ENCODE measurements at places on chromosomes 5 and 9.
A peak's percentile ranks its signal among the peaks of the same experiment; 100 is the strongest.

- DNase-seq: peak; percentile 3
These were observed 18.4 kb upstream of the F2RL2 start for GRCh38 chr5:76641514-76642120.

- no peak for DNase-seq
These were observed 244.5 kb downstream of the PLK2 start for GRCh38 chr5:58215364-58215763.

GRCh38 chr5:6590581-6590980 is 42.3 kb downstream of the NSUN2 start:
- no peak for DNase-seq

DNA sequence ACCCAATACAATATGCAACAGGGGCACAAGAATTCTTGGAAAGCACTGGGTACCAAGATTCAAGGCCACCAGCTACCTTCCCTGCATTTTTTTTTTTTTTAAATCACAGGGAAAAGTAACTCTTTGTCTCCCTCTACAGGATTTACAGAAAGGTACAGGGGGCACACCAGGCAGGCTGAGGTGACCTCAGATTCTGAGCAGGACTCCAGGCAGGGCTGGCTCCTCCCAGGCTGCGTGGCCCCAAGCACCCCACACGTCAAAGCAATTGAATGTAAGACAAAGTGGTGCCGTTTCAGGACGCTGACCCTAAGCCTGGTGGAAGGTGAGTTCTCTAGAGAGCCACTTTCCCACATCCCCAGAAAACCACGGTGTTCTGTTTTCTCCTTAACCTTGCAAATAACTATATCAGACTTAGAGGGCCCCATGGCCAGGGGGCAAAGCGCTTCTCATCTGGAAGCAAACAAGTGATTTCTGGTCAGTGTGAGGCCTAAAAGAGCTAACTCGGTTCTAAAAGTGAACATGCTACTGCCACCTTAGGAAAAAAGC is 222.6 kb downstream of the ROR2 start:
- DNase-seq: no peak

DNA sequence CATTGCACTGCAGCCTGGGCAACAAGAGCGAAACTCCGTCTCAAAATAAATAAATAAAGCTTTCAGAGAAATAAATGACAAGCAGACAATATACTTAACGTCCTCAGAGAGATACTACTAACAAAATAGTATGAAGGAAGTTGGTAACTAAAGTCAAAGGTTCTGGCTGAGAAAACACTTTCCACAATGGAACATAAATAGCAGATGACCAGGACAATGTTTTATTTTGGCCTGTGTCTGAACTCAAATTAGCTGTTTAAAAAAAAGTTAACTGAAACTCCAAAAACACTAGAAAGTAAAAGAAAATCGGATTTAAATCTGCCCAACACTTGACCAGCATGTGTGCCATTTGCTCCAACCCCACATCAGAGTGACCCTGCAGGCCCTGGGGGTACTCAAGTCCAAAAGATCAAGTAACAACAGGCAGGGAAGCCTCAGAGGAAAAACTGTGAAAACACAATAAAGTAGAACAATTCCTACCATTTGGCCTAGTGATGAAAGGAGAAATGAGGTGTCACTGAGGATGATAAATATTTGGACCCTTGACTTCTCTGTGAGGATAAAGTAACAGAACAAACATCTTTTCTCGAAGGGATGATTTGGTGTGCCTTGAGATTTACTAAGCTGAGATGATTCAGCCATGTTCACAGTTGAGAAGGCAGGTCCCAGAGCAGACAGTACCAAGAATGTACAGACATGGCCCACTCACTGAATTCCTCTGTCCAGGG is 47.7 kb downstream of the LHFPL2 start:
- no peak for DNase-seq

DNA sequence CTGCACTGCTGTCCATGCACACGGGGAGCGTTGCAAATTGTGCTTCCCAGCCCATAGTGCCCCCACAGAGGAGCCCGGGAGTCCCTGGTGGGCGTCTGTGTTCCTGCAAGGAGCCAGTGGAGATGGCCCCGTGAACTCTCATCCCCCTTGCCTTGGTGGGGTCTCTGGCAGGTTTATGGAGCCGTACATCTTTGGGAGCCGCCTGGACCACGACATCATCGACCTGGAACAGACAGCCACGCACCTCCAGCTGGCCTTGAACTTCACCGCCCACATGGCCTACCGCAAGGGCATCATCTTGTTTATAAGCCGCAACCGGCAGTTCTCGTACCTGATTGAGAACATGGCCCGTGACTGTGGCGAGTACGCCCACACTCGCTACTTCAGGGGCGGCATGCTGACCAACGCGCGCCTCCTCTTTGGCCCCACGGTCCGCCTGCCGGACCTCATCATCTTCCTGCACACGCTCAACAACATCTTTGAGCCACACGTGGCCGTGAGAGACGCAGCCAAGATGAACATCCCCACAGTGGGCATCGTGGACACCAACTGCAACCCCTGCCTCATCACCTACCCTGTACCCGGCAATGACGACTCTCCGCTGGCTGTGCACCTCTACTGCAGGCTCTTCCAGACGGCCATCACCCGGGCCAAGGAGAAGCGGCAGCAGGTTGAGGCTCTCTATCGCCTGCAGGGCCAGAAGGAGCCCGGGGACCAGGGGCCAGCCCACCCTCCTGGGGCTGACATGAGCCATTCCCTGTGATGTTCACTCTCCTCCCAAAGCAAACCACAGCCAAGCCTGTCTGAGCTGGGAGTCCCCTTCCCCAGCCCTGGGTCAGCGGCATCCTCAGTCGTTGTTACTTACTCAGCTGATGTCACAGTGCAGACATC is 3.1 kb downstream of the MRPS2 start:
- no peak for DNase-seq

DNA sequence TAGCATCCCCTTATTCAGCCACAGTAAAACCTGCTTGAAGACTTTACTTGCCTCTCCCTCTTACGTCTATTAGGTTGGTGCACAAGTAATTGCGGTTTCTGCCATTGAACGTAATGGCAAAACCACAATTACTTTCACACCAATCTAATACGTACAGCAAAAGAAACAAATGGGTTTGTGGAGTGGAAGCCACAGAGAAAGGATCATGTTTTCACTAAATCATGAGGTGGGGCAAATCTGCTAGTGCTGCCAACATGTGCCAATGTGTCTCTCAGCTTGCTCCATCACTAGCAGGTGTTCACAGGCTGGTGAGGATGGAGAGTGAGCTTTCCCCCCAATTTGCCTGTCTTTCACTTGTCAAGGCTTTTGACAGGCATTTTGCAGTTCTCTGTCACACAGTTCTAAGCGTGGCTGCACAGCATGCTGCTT is 15.9 kb downstream of the DMAC1 start:
- DNase-seq: no peak

DNA sequence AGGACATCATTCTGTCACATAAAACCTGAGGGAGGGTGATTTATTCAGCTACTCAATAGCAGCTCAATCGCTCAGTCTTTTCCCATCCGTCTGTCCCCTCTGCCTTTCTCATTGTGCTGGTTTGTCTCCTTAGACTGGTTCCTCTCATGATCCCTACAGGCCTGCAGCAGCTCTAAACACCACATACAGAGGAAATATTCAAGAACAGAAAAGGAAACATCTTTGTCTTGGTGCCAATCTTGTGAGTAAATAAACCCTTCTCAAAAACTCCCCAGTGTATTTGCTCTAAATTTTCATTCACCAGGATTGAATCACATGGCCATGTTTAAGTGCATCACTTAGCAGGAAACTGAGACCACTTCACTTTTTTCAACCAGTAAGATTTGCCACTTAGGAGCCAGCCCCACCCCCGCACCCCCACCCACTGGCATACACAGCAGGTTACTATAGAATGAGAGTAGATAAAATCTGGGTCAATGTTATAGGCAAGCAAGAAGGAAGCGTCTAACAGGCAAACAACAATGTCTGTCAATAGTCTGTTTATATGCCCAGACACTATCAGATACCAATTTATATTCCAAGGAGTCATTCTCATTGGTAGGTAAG is 895.5 kb upstream of the DMAC1 start:
- no peak for DNase-seq

DNA sequence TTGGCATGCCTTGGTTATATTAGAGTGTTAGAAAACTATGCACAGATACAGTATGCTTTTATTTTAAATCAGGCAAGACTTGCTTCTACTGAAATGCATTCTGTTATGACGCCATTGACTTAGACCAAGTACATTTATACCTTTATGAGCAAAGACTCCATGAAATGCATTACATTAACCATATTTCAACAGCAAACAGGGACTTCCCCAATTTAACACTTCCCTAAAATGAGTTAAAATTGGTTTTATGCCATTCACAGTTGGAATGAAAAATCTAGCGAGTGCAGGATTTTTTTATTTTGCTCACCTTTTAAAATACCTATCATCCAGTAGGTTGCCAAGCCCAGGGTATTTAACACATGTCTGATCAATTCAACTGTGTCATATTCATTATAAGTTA is 272.1 kb upstream of the IZUMO3 start:
- DNase-seq: no peak
